ENCODE measurements at places on chromosomes 12 and 14.

DNA sequence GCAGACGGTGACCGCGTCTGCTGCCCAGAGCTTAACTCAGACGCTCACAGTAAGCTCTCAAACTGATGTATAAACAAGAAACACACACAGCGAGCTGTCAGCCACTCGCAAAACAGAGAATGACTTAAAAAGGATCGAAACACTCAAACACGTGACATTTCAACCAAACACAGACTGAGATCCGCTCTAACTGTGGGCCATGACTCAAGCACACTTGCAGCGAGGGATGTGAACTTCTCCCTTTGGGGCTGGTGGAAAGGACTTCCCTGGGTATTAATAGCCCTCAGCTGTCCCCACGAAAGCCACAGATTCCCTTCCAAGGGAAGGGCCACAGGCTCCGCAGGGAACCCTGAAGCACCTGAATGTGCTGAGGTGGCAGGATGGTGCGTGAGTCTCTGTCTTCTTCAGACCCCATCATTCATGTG is 29.1 kb downstream of the CCDC88C start:
- DNase-seq: no peak

DNA sequence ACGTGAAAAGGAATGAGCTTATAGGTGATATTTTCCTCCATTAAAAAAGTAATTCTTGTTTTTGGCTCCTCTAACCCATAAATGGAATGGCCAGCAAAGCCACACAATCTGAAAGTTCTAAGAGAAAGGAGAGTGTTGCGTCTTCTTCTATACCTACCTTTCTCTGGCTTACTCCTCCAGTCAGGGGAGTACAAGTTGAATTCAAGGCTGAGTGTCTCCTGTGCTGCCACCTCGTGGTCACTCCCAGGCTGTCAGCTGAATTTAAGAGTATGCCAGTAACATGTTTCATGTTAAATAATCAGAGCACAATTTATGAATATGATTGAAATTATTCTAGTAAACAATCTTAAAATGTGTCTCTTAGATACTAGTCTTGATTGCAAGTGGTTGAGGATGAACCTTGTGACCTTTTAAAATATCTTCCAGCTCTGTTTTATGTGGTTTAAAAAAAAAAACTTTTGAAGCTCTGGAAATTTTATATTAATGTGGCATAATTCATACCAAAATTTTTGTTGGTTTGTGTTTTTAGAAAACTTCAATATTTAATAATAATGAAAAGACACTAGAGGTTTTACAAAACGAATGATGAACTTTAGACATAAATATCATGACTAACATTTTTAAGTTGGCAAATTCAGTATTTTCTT is 31.7 kb downstream of the PTHLH start:
- DNase-seq: peak; percentile 34

DNA sequence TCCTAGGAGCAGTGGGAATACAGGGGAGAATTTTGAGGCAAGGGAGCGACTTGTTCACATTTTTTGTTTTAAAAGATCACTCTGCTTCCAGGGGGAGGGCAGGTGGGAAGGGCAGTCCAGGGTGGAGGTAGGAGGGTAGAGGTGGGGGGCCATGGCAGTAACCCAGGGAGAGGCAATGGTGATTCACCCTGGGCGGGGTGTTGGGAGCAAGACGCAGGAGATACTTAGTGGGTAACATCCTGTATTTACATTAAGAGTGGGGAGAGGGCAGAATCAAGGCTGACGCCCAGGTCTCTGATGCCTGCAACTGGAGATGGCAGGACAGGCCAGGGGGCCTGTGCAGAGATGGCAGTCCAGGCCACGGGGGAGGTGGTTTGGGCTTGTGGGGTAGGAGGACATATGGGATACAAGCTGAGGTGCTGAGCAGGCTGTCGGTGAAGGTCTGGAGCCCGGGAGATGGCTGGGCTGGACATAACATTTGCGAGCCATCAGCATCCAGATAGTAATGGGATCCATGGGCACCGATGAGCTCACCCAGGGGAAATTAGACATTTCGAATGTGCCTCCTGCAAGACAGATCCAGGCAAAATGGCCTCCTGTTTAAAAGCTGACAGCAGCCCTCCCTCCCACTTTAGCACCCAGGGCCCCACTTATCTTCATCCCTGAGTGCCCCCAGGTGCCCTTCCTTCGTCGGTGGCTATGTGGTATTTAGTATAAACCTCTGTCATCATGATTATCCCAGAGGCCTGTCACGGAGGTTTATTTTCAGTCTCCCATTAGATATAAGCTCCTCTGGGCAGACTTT is 9.3 kb downstream of the EML1 start:
- DNase-seq: no peak

GRCh38 chr12:47311568-47311967 is 231.8 kb upstream of the AMIGO2 start:
- DNase-seq: no peak

GRCh38 chr14:51597261-51598001 is 54.3 kb upstream of the FRMD6 start:
- no peak for DNase-seq

DNA sequence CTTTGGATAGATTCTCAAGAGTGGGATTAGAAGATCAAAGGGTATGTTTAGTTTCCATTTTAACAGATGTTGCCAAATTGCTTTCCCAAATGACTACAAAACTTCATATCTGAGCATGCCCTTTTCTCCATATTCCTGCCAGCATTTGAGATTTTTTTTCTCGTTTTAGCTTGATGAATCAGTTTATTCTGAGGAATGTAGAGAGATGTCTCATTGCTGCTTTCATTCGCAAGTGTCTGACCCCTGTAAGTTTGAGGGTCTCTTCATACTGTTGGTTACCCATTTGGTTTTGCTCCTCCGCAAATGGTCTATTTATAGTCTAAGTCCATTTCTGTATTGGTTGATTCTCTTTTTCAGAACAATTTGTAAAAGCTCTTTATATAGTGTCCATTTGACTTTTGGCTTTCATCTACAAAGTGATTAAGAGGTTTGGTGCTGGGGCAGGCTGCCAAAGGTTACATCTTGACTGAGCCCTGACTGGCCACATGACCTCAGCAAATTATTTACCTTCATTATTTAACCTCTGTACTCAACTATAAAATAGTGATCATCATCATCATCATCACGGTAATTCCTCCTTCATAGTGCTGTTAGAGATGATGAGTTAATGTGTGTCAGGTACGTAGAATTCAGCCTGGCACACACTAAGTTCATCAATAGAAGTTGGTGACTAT is 33.6 kb downstream of the HCAR2 start:
- DNase-seq: no peak

DNA sequence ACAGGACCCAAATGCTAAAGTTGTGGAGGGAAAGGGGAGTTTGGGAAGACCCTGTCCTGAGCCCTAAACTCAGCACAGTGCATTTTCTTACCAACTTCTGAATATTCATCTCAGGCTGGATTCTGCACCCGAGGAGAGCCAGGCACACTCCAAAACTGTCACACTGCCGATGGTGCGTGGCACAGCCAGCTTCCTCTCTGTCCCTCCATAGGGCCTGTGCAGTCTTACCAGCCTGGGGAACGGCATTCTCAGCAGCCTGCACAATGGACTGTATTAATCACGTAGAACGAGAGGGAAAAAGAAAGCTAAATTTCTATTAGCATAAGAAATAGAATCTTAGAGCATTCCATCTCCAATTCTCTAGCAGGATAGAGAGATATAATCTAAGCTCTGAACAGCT is 71.3 kb upstream of the GPATCH2L start:
- DNase-seq: no peak

DNA sequence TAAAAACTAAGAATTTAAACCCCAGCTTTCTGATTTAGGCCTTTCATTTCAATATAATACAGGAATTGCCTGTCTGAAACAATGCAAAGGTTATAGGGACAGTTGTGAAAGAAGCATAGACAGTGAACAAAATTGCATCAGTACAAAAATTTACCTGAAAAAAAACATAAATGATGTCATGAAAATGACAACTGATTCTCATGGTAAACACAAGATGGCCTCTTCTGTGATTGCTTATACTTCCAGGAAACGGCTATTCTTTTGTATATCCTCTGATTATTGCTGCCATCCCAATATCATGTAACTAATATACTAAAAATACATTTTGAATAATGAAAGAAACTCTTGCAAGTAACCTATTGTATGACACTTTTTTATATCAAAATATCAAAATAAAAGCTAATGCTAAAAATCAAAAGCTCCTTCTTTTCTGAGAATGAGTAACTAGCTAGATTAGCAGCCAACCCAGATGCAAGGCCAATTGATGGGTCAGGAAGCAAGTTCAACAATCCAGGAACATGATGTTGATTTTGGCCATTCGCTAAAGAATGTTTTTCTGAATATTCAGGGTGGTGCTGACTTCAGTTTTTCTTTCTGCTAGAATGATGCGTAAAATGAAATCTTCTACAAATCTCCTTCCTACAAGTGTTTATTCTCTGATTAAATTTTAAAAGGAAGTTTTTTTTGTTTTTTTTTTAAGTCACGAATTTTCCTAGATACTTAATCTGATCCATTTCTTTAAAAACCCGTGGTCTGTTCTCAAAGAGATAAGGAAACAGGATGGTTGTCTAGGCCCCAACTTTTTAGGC is 83.6 kb downstream of the ALX1 start:
- no peak for DNase-seq

All from mesothelial cell of epicardium (in vitro differentiated cells).